ENCODE measurements at places on chromosomes 3 and 15. TPM values are rescaled to one million over a fixed set of nuclear protein-coding genes. Genes with fewer than 3 reads are reported as not detected.

The CLDN18 gene
- total RNA-seq: not detected

The C2CD4B gene
- total RNA-seq: 4.4 TPM

The GOLGA8Q gene
- 1.0 TPM for total RNA-seq

The CHRFAM7A gene
- total RNA-seq: 0.12 TPM

The WNT5A gene
- total RNA-seq: 25.5 TPM

The CTSH gene
- 157 TPM for total RNA-seq

DNA sequence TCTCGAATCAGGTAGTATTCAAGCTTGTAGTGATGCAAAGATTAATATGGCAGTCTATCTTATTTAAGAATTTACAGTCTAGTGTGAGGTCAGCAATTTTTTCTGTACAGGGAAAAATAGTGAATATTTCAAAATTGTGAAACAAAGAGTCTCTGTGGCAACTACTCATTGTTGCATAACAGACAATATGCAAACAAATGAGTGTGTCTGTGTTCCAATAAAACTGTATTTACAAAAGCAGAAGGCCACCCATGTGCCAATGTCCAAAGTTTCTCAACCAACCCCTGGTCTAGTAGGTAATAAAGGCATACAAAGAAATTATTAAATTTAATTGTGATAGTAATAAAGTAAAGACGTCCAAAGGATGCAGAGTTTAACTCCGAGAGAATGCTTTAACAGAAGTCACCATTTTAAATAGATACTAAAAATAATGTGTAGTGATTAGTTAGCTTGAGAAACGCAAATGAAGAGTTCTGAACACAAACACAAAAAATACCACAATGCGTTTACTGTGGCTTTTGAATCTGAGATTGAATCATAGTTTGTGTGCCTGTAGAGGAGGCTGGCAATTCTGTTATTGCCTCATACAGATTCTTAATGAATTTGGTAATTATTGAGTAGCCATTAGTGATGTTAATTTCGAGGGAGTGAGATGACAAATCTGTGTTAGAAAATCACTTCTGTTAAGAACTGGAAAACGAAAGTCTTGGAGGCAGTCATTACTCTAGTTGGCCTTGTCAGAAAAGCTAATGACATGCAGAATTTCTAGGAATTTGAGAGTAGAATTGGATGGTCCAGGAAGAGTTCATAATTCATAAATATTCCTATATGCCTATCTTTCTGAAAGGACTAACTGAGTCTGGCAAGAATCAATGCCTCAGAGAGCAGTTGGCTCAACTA is 48.7 kb downstream of the CADM2 start:
- no peaks in the 10 kb centered on the region for H3K36me3 ChIP-seq
- no peak overlapping the region for H3K4me3 ChIP-seq

DNA sequence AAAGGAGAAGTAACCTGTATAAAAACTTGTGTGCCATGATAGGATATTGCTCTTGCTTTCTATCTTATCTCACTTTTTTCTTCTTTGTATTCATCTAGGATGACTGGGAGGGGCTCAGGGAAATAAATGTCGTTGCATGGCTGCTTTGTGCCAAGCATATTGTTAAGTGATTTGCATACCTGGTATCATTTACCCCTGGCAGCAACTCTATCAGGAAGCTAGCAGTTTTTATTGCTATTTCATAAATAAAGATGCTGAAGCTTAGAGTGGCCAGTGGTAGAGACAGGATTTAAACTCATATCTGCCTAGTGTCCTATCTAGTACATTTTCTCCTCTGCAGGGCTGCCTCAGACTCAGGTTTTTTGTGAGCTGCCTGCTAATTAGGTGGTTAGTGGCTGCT is 253.3 kb downstream of the PTPRG start:
- H3K27ac ChIP-seq: no peak overlapping the region
- no peaks in the 10 kb centered on the region for H3K36me3 ChIP-seq
- H3K4me3 ChIP-seq: no peak overlapping the region
- no peak for DNase-seq

DNA sequence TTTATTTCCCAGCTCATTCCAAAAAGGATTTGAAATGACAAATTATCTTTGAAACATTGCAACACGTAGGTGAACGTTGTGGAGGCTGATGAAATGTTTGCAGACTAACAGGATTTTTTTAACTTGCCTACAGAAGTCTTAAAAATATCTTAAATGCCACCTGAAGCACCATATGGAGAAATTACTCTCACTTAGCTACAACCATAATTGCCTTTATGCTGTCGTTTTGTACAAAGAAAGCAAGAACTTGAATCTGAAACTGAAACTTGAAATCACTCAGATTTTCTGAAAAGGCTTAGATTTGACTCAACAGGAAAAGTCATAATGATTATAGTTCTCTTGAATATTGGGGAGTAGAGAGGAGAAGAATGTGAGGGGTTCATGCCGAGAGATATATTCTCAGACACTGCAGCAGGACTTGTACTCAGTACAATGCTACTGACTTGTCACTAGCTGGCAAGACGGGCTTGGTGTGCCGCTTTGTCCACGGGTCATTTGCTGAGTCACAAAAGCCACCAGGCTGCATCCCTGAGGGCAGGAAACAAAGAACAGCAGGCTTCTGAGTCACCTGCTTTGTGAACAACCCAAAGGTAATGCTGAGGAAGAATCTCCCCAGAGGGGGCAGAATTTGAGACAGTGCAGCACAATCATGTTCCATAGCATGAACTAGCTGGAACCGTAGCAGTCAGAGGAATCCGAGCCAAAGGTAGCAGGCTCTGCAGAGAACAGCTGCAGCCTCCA is 7.1 kb upstream of the FMN1 start:
- no peak overlapping the region for H3K4me3 ChIP-seq
- no peak for DNase-seq
- H3K27me3 ChIP-seq: no peaks in the 10 kb centered on the region
- H3K36me3 ChIP-seq: no peaks in the 10 kb centered on the region

GRCh38 chr3:145197821-145198220 is 963.2 kb downstream of the PLOD2 start:
- no peaks in the 10 kb centered on the region for H3K4me1 ChIP-seq
- no peaks in the 10 kb centered on the region for H3K36me3 ChIP-seq
- H3K4me3 ChIP-seq: no peak overlapping the region
- DNase-seq: no peak
- H3K27me3 ChIP-seq: no peaks in the 10 kb centered on the region

GRCh38 chr3:41346698-41347270 is 147.5 kb downstream of the CTNNB1 start:
- no peaks in the 10 kb centered on the region for H3K27me3 ChIP-seq
- DNase-seq: no peak
- H3K27ac ChIP-seq: no peak overlapping the region
- no peak overlapping the region for H3K4me3 ChIP-seq
- H3K36me3 ChIP-seq: no peaks in the 10 kb centered on the region

- no peak for DNase-seq
- H3K4me3 ChIP-seq: no peak overlapping the region
- no peaks in the 10 kb centered on the region for H3K36me3 ChIP-seq
- no peaks in the 10 kb centered on the region for H3K27me3 ChIP-seq
Measured at GRCh38 chr3:141065841-141066805, 15.0 kb downstream of the SPSB4 start.

- no peaks in the 10 kb centered on the region for H3K36me3 ChIP-seq
- H3K4me1 ChIP-seq: peaks cover 3% of the 10 kb centered on the region
- DNase-seq: no peak
- no peaks in the 10 kb centered on the region for H3K27me3 ChIP-seq
- H3K27ac ChIP-seq: no peak overlapping the region
Measured at GRCh38 chr3:65006300-65006739, 318.5 kb upstream of the ADAMTS9 start.

- H3K4me3 ChIP-seq: no peak overlapping the region
- no peaks in the 10 kb centered on the region for H3K36me3 ChIP-seq
- H3K27ac ChIP-seq: no peak overlapping the region
- H3K27me3 ChIP-seq: no peaks in the 10 kb centered on the region
Measured at GRCh38 chr3:193883551-193883950, 252.4 kb upstream of the HES1 start.

DNA sequence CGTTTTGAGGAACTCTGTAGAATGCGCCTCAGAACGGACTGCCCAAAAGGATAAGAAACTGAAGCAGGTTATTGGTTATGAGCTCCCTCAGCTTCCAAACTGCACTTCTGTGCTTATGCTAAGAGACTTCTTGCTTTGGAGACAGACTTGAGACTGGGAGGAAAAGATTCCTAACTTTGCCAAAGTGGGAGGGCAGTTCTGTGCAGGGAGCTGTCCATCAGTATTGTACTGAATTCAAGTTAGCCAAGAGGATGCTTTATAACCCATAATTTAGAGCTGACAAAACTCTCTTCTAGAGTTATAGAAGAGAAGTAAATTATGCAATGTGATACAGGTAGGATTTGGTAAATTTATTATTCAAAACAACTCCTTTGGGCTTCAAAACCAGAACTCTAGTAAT is 519.8 kb upstream of the GBE1 start:
- no peaks in the 10 kb centered on the region for H3K4me1 ChIP-seq
- no peak overlapping the region for H3K4me3 ChIP-seq
- no peaks in the 10 kb centered on the region for H3K27me3 ChIP-seq
- H3K36me3 ChIP-seq: no peaks in the 10 kb centered on the region
- DNase-seq: no peak

DNA sequence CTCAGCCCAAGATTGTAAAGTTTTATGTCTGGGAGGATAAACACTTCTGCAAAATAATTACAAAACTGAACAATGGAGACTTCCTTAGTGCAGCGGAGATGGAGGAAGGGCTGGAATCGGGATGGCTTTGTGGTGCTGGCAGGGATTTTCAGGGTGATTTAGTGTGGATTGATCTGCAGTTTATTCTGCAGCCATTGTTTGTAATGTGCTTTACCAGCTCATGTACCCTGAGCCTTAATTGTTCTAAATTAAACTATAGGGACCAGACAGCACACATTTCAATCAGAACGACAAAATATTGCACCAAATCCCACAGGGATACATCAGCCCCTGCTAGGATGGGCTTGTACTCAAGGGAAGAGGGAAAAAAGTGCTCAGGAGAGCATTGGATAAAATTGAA is 103.2 kb upstream of the ONECUT1 start:
- H3K4me1 ChIP-seq: no peaks in the 10 kb centered on the region
- no peaks in the 10 kb centered on the region for H3K27me3 ChIP-seq
- H3K36me3 ChIP-seq: no peaks in the 10 kb centered on the region
- no peak overlapping the region for H3K27ac ChIP-seq
- DNase-seq: no peak
